ENCODE measurements at places on chromosomes 6 and 20. TPM values are rescaled to one million over a fixed set of nuclear protein-coding genes. Genes with fewer than 3 reads are reported as not detected.

DNA sequence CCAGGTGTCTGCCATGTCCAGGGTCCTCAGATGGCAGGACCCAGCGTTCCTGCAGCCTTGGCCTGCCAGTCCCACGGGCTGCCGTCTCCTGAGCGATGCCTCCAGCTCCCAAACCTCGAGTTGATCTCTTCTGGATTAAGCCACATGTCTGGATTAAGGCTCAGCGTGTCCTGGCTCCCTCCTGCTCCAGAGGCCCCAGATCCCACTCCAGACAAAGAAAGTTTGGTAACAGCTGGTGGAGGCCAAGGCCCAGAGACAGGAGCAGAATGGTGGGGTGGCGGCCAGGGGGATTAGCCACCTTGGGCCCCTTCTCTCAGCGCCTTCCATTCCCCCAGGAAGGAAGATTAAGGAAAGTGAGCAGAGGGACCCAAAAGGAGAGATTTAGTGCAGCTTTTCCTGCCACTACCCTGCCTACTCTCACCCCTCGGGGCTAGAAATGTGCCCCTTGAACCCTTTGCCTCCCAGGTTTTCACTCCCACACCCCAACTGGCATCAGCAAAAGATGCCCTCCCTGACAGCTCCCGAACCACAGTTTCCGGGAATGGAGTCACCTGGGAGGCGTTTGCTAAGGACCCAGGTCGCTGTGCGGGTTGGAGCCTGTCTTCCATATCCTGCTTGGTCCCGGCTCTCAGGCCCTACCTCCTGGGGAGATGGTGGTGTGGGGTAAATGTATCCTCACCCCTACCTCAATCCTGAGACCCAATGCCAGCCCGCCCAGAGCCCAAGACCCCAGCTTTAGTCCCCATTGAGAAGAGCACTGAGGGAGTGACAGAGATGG lies 6.9 kb downstream of the SPDEF start:
- no peak for DNase-seq

Gene VSTM2L
- total RNA-seq = 14.1 TPM

DNA sequence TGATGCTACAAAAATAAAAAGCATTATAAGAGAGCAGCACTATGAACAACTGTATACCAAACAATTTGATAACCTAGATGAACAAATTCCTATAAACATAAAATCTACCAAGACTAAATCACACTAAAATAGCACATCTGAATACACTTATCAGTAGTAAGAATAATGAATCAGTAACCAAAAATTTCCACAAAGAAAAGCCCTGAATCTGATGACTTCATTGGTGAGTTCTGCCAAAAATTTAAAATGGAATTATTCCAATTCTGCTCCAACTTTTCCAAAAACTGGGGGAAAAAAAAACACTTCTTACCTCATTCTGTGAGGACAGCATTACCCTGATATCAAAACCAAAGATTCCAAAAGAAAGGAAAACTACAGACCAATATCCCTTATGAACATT lies 206.2 kb downstream of the WDR27 start:
- no peak for DNase-seq

Gene TCP11
- total RNA-seq = 1.6 TPM

Gene BEND3
- 4.5 TPM for total RNA-seq

GRCh38 chr20:24630486-24631172 lies 161.2 kb downstream of the SYNDIG1 start:
- DNase-seq = peak; percentile 21

DNA sequence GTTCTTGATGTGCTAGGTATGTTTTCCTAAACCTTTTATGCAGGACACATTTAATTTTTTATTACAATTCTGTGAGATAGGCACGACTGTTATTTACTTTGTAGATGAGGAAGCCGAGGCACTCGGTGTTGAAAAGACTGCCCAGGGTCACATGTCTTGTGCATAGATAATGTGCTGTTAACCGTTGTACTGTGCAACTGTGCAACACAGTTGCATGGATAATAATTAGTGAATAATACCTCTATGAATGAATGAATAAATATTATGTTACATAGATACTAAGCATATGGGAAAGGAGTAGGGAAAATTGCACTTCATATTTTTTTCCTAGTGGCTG lies 60.3 kb upstream of the DEK start:
- no peak for DNase-seq

GRCh38 chr6:147126618-147127022 lies 77.6 kb upstream of the STXBP5 start:
- DNase-seq = no peak

Gene CALHM6
- total RNA-seq = not detected

DNA sequence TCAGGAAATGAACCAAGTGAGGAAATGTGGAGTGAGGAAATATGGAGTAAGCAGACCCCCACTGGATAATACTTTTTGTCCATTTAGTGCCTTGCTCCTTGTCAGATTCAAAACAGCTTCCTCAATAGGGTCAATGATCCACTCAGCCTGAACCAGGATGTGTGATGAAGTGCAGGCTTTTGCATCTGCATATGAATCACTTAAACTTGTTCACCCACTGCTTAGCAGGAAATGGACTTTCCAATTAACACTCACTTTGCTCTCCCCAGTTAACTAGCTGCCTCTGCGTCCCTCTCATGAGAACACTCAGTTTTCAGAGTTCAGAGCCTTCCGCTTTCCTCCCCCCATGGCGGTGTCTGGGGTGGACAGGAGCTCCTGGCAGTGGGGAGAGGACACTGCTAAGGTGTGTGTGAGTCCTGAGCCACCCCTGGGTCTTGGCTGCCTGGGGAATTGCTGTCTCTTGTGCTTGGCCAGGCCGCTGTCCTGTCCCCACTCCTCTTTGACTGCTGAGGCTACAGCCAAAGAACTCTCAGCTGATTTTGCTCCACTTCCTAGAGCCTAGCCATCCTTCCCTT lies 621.8 kb downstream of the CDH26 start:
- DNase-seq = no peak

Gene RAD21L1
- total RNA-seq = 0.19 TPM

Gene ACAT2
- 81.8 TPM for total RNA-seq

Gene KCNQ2
- total RNA-seq = not detected

DNA sequence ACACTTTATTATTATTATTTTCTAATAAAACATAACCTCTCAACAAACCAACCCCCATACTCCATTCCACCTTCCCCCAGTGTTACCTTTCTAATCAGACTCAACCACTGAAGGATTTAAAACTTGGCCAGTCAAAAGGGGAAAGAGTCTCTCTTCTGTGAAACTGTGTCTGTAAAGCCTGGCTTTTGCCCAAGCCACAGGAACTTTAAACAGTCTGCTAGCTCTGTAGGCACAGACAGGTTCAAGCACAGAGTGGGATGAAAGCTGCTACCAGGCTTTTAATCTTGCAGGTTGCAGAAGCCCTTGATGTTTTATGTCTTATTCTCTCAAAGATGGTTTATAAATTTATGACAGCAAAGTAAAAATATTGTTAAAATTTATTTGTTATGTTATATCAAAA lies 585.7 kb downstream of the TENT5A start:
- no peak for DNase-seq

DNA sequence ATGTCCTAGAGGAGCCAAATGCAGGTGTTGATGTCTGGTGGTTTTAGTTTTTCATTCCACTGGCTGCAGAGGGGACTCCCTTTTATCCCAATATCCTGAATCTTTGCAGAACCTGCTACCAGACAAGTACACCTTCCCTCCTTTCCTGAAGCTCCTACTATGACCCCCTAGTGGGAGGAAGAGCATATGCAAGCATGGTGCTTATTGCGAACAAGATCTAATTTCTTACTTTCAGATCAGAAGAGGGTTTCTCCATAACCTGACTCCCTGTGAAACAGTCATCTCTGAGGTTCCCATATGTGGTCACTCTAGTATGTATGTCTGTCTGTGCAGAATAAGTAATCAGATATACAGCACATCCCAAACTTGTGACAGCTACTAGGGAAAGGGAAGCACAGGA lies 277.2 kb downstream of the ARHGAP18 start:
- no peak for DNase-seq

Gene VNN1
- total RNA-seq = not detected

DNA sequence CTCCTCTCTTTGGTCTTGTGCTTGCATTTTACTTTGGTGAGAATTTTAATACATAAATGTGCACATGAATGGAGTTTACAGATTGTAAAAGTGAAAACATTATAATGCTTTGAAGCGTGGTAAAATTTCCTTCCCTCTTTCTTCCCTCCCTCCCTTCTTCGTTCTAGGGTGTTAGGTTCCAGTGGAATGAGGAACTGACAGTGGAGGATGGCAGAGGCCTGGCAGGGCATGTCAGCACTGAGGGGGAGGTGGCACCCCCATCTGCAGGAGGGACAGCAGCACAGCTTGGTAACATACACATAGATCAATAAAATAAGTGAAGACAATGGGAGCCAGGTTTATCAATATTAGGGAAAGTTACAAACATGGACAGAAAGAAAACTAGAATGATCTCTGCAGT lies 47.5 kb downstream of the RNASET2 start:
- DNase-seq = no peak

GRCh38 chr6:77482981-77483380 lies 19.7 kb upstream of the HTR1B start:
- DNase-seq = no peak

GRCh38 chr6:109579361-109579760 lies 96.3 kb upstream of the ZBTB24 start:
- no peak for DNase-seq

Gene RHAG
- total RNA-seq = not detected

Measured in SJSA1 (cell line).